ENCODE measurements at places on chromosomes 4 and X. TPM values are rescaled to one million over a fixed set of nuclear protein-coding genes. Genes with fewer than 3 reads are reported as not detected.

DNA sequence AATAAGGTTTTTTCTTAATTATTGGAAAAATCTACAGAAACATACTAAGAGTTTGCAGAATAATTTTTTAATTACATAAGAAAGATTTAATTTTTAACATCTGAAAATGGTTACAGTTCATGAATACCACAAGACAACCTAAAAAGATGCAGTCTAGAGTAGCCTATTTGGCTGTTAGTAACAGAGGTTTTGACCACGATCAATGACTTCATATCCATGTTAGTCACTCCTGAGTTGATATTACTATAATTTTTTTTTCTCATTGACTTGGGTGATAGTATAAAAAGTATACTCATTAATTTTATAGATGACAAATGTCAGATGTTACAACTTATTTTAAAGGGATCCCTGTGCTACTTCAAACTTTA, 272.5 kb downstream of the DCTD start:
- no peaks in the 10 kb centered on the region for H3K27me3 ChIP-seq
- H3K4me3 ChIP-seq = no peak overlapping the region
- peak overlapping the region; percentile 88 for H3K27ac ChIP-seq
- DNase-seq = no peak
- no peaks in the 10 kb centered on the region for H3K36me3 ChIP-seq
- H3K4me1 ChIP-seq = peaks cover 16% of the 10 kb centered on the region

- peak; percentile 86 for DNase-seq
- H3K36me3 ChIP-seq = no peaks in the 10 kb centered on the region
- no peak overlapping the region for H3K4me3 ChIP-seq
- peaks cover 45% of the 10 kb centered on the region for H3K4me1 ChIP-seq
Observed at GRCh38 chrX:13428053-13428786, 108.4 kb upstream of the ATXN3L start.

GRCh38 chr4:26071688-26072087, 157.7 kb downstream of the SMIM20 start:
- no peaks in the 10 kb centered on the region for H3K27me3 ChIP-seq
- no peak for DNase-seq
- H3K4me3 ChIP-seq = no peak overlapping the region
- no peaks in the 10 kb centered on the region for H3K36me3 ChIP-seq
- H3K27ac ChIP-seq = no peak overlapping the region
- no peaks in the 10 kb centered on the region for H3K4me1 ChIP-seq

DNA sequence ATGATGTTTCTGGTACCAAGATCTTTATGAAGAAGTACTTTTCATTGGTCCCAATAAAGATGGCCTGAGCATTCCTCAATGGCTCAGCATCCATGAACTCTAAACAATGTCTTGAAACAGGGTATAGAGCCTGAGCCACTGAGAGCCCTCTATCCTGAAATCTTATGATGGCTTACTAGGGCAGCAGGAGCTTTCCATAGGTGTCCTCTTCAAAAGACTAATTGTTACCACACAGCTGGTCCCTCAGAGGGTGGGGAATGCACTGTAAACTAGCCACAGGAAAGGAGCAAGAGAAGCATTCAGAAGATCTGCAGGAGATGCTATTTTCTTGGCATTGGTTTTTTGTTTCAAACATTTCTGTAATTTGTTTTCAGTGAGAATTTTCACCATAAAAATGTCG, 5.6 kb upstream of the BANK1 start:
- H3K36me3 ChIP-seq = no peaks in the 10 kb centered on the region
- H3K4me1 ChIP-seq = no peaks in the 10 kb centered on the region
- H3K4me3 ChIP-seq = no peak overlapping the region
- no peaks in the 10 kb centered on the region for H3K27me3 ChIP-seq

DNA sequence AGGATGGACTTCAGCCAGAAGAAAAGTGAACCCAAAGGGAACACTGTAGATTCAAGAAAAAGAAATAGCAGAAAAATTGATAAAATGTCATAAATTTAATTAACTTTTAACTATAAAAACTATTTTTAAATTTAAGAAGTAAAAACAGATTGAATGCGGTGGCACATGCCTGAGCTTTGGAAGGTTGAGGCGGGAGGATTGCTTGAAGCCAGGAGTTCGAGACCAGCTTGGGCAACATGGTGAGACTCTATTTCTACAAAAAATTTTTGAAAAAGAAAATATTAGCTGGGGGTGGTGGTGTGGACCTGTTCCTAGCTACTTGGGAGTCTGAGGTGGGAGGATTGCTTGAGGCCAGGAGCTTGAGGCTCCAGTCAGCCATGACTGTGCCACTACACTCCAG, 3.0 kb downstream of the FAM184B start:
- H3K4me3 ChIP-seq = no peak overlapping the region
- no peaks in the 10 kb centered on the region for H3K36me3 ChIP-seq
- peaks cover 3% of the 10 kb centered on the region for H3K27me3 ChIP-seq
- DNase-seq = no peak
- no peaks in the 10 kb centered on the region for H3K4me1 ChIP-seq

- DNase-seq = no peak
- H3K4me1 ChIP-seq = peaks cover 4% of the 10 kb centered on the region
- no peaks in the 10 kb centered on the region for H3K36me3 ChIP-seq
- H3K27ac ChIP-seq = no peak overlapping the region
- H3K27me3 ChIP-seq = no peaks in the 10 kb centered on the region
Observed at GRCh38 chr4:181896614-181897013, 346.6 kb upstream of the TENM3 start.

DNA sequence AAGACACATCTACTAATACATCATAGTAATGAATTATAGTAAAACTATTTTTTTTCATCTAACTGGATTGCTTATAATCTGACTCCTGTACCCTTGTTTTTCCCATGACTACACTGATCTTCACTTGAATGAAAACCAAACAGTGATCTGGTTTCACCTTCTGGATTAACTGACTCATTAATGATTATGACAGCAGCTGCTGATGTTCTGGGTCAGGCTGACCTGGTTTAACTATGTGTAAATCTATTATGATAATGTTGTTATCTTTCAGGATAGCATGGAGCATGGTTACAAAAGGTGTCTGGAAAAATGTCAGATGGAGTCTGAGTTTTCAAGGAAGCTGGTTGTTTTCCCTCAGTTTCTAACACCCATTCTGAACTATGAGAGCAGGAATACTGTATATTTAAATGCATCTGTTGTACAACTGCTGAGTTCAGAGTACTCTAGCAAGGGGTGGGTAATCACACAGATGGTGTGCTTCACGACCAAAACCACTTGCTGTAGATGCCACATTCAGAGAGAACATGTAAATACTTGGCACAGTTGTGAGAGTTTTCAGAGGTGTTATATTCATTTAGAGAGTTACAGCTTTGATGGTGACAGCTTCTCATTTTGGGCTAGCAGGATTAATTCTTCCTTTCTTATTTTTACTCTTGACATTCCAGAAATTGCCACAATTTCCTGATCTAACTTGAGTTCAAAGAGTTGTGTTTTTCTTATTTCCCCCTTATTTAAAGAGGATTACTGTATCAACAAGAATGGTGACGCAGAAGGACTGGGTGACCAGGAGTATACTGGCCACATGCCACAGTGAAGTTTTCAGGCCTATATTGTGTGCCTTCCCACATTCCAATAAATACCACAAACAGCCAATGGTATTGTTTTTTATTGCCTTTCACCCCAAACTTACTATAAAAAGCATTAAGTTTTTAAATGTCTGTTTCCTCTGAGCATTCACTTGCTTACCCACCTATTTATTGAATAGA, 249.7 kb upstream of the TET2 start:
- H3K36me3 ChIP-seq = no peaks in the 10 kb centered on the region
- H3K27me3 ChIP-seq = no peaks in the 10 kb centered on the region
- peak; percentile 28 for DNase-seq

DNA sequence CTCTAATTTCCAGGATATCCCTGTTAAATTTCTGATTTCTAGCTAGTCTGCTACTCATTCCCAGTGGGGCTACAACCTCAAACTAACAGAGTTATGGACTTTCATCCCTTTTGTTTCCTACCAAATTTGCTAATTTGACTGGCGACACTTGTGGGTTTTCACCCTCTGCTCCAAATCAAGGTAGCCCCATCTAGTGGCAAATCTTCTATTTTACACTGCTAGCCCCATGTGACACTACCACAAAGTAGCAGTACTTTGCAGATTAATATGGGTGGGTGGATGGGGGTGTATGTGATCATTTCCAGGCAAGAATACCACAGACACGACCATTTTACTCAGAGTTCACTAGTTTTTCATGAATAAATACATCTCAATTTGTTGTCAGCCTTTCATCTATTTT, 150.3 kb downstream of the MSL3 start:
- no peak overlapping the region for H3K4me3 ChIP-seq
- H3K27me3 ChIP-seq = no peaks in the 10 kb centered on the region
- no peak overlapping the region for H3K27ac ChIP-seq
- no peaks in the 10 kb centered on the region for H3K36me3 ChIP-seq

DNA sequence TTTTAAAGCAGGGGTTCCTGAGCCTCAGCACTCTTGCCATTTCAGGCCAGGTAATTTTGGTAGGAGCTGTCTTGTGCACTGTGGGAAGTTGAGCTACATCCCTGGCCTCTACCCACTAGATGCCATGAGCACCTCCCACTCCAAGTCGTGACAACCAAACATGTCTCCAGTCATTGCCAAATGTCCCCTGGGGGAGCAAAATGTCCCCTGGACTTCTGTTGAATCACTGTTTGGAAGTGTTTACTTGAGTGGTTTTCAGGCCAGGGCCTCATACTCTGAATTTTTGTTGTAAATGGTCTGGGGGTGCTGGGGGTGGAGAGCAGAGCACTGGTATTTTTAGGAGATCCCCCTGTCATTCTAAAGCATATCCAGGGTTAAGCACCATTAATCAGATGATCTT, 3.2 kb downstream of the PDK3 start:
- no peaks in the 10 kb centered on the region for H3K36me3 ChIP-seq
- H3K27ac ChIP-seq = no peak overlapping the region
- H3K4me1 ChIP-seq = 0 out of 2 replicates have a peak, but pooled peaks cover 3% of the 10 kb centered on the region
- no peak for DNase-seq

DNA sequence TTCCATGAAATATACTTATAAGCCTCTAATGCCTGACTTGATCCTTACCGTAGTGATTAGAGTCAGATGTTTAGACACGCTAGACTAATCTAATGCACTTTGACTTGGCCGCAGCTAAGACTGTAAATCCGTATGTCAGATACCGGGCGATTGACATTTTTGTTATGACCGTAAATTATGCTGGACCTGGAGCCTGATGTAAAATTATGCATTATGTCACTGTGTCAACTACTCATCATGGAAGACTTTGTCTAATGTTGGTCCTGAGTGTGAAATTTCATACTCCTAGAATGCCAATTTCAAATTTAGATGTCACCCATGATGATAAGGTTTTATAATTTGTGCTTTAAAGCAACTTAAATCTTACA, 123.6 kb upstream of the LIMCH1 start:
- H3K27ac ChIP-seq = no peak overlapping the region
- H3K4me1 ChIP-seq = no peaks in the 10 kb centered on the region
- DNase-seq = no peak
- H3K4me3 ChIP-seq = no peak overlapping the region
- H3K36me3 ChIP-seq = no peaks in the 10 kb centered on the region

DNA sequence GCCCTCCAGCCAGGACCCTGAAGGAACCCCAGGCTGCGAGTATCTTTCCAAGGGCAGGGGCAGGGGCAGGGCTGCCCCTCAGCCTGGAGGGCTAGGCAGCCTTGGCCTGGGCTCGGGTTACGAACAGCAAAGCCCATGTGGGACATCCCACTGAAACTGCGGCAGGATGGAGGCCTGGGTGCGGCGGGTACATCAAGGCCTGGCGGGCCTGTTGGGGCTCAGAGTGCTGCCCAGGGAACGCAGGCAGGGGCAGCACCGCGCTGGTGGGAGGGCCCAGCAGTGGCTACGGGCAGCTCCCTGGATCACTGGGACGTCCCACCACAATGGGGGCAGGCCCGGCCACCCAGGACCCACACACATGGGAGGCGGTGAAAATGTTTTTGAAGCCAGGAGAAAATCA, 10.9 kb downstream of the NAT8L start:
- no peaks in the 10 kb centered on the region for H3K4me1 ChIP-seq
- no peak overlapping the region for H3K27ac ChIP-seq
- H3K4me3 ChIP-seq = no peak overlapping the region
- no peaks in the 10 kb centered on the region for H3K36me3 ChIP-seq
- H3K27me3 ChIP-seq = no peaks in the 10 kb centered on the region

- H3K27ac ChIP-seq = no peak overlapping the region
- no peaks in the 10 kb centered on the region for H3K27me3 ChIP-seq
- no peaks in the 10 kb centered on the region for H3K4me1 ChIP-seq
- no peak overlapping the region for H3K4me3 ChIP-seq
Observed at GRCh38 chr4:24328711-24329110, 255.6 kb downstream of the DHX15 start.

GRCh38 chr4:58739275-58739674, 1629.1 kb upstream of the IGFBP7 start:
- H3K27ac ChIP-seq = no peak overlapping the region
- DNase-seq = no peak
- H3K36me3 ChIP-seq = no peaks in the 10 kb centered on the region
- no peak overlapping the region for H3K4me3 ChIP-seq
- no peaks in the 10 kb centered on the region for H3K27me3 ChIP-seq

- H3K36me3 ChIP-seq = no peaks in the 10 kb centered on the region
- H3K27me3 ChIP-seq = no peaks in the 10 kb centered on the region
- DNase-seq = peak; percentile 72
- peak overlapping the region; percentile 80 for H3K27ac ChIP-seq
- peak overlapping the region; percentile 37 for H3K4me3 ChIP-seq
- peaks cover 26% of the 10 kb centered on the region for H3K4me1 ChIP-seq
Observed at GRCh38 chrX:120120223-120120622, 4.5 kb upstream of the RHOXF1 start.

DNA sequence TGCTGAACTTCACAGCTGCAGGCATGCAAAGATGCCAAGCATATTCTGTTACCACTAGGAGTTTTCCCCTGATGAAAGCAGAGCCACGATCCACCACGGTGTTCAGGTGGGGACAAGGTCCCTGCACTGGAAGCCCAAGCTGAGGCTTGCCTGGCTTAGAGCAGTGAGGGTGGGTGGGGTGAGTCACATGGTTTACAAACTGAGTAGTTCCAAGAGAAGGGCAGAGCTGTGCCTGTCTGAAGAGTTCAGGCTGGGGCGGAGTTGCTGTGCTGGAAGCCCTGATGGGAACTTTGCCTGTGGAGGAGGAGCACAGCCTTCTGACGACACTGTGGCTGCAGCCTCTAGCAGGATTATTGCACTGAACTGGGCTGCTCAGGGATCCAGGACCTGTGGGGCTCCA, 45.5 kb downstream of the FAM9B start:
- H3K4me3 ChIP-seq = no peak overlapping the region
- no peak overlapping the region for H3K27ac ChIP-seq
- no peaks in the 10 kb centered on the region for H3K36me3 ChIP-seq
- no peak for DNase-seq

- H3K27me3 ChIP-seq = peaks cover 5% of the 10 kb centered on the region
- no peaks in the 10 kb centered on the region for H3K36me3 ChIP-seq
- peaks cover 11% of the 10 kb centered on the region for H3K4me1 ChIP-seq
- H3K4me3 ChIP-seq = no peak within 1 kb of the TSS
- no peak within 1 kb of the TSS for H3K27ac ChIP-seq
Observed at GRCh38 chr4:75555294-75556164, at the start of gene ODAPH. ODAPH (plus strand) TSS chr4:75556066; CDS start chr4:75556083, 17 bp downstream.

- H3K36me3 ChIP-seq = no peaks in the 10 kb centered on the region
- no peak for DNase-seq
- no peak overlapping the region for H3K27ac ChIP-seq
- H3K4me3 ChIP-seq = no peak overlapping the region
Observed at GRCh38 chr4:10589321-10589720, 95.2 kb downstream of the CLNK start.

GRCh38 chrX:18424482-18425198, 768 bp upstream of the CDKL5 start:
- DNase-seq = peak; percentile 31
- H3K4me3 ChIP-seq = peak overlapping the region; percentile 81
- peaks cover 4% of the 10 kb centered on the region for H3K36me3 ChIP-seq

GRCh38 chr4:53929955-53930798, 134.2 kb downstream of the CHIC2 start:
- H3K36me3 ChIP-seq = no peaks in the 10 kb centered on the region
- peaks cover 14% of the 10 kb centered on the region for H3K4me1 ChIP-seq
- no peak overlapping the region for H3K27ac ChIP-seq
- DNase-seq = peak; percentile 68

SRPX2 gene
- total RNA-seq = 33.9 TPM

WDFY3 gene
- 41.6 TPM for total RNA-seq

IQCM gene
- not detected for total RNA-seq

Data from SJSA1 (cell line).